NCI-H187 treated with DMSO at 0.1 percent for 48 hours (cell line): ENCODE measurements at places on chromosomes 3 and 15.
A peak's percentile ranks its signal among the peaks of the same experiment; 100 is the strongest.

GRCh38 chr15:46365572-46365971 lies 730.7 kb downstream of the SQOR start:
- DNase-seq: no peak

GRCh38 chr3:44712455-44713075 lies at the start of gene ZNF502:
ZNF502 (plus strand) TSS chr3:44712660; CDS start chr3:44720262, 7,602 bp downstream.
- DNase-seq: no peak

DNA sequence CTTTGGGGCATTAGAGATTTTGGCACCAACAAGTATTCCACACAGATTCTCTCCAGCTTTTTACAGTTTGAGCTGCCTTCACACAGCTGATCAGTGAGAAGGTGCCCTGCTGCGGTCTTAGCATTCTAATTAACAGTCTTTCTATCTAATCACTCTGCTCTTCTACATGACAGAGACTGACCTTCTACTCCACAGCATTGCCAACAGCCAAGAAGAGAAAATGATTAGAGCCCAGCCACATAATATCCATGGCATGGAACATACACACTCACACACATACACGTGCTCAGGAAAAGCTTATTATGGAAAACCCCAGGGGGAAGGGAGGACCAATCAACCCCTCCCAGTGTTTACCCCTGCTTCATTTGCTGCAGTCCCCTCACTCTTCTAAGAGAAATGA lies 76.1 kb upstream of the PPP2R3A start:
- DNase-seq: no peak

GRCh38 chr3:167032267-167032876 lies 347.7 kb downstream of the ZBBX start:
- peak; percentile 7 for DNase-seq
